GM04504 (cell line): ENCODE measurements at places on chromosomes 11 and 22.
A peak's percentile ranks its signal among the peaks of the same experiment; 100 is the strongest.

DNA sequence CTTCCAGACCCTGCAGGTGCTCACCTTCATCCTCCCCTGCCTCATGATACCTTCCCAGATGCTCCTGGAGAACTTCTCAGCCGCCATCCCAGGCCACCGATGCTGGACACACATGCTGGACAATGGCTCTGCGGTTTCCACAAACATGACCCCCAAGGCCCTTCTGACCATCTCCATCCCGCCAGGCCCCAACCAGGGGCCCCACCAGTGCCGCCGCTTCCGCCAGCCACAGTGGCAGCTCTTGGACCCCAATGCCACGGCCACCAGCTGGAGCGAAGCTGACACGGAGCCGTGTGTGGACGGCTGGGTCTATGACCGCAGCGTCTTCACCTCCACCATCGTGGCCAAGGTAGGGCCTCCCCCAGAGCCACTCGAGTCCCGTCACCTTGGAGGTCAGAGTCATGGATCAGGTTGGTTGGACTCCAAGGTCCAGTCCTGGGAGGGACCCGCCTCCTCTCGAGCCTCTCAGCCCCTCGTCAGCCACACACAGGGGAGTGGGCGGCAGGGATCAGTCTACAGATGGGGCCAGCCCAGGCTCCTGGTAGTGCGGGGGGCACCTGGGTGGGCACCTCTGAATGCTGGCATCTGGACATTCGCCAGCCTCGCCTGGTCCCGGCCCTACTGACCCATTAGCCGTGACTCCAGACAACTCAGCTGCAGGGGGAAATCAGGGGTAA is 34.8 kb upstream of the SLC22A12 start:
- DNase-seq = no peak

GRCh38 chr11:82864268-82864667 is 36.0 kb downstream of the PRCP start:
- peak; percentile 20 for DNase-seq

DNA sequence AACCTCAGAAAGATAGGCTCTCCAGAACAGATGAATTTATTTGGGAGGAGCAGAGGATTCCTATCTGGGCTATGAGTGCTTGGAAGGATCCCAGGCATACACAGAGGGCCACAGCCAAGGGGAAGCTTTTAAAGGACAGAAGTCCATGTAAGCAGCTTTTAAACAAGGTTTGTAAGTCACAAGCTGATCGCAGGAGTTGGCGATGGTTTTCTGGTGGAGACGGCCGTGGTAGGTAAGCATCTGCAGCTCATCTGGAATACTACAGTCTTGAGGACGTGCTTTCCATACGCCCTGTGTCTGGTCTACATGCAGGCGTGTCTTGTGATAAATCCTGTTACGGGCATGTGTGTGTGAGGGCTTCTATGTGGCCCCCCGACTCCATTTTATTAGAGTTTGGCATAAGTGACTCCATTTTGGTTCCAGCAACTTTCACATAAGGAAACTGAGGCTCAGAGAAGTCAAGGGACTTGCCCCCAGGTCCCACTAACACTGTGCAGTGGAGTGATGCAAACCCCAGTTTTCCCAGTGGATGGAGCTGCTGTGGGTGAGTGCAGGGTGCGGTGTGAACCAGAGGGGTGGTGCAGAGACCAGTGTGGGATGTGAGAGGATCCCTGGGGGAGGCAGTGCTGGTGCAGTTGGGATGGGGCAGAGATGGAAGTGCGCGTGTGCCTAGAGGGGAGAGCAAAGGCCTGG is 11.8 kb upstream of the ACY3 start:
- no peak for DNase-seq

GRCh38 chr11:1826552-1827094 is 8.2 kb upstream of the SYT8 start:
- DNase-seq = peak; percentile 17

DNA sequence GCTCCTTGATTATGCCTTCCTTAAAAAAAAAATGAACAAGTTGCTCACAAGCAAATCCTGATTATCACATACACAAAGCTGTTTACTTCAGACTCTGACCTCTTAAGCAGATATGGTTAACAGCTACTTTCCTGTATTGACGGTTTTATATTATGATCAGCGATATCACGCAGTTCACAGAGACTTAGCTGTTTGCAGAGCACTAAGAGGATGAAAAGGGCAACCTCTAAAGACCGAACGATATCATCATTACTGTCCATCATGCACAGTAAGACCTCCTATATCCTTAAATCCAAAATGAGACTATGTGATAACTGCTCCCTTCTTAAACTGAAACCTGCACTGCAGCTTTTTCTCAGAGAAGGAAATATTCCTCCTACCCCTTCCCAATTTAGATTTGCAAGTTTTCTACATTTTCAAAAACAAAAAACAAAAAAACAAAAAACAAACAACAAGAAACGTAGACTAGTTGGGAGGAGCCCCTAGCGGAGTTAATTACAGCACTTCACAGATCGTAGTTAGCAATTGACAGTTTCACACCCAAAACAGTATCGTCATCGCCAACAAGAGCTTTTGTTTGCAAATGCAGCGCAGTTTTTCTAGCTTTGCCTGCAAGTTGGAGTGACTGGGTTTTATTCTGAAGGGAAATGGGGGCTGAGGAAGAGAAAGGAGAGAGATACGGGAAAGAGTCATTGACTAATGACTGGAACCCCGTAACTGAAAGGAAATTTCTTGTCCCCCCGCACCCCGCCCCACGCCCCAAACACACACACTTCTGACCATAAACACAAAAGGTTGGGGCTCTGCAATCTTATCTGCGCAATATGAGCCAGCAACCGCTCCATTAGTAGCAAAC is 1.2 kb downstream of the DDX6 start:
- no peak for DNase-seq

DNA sequence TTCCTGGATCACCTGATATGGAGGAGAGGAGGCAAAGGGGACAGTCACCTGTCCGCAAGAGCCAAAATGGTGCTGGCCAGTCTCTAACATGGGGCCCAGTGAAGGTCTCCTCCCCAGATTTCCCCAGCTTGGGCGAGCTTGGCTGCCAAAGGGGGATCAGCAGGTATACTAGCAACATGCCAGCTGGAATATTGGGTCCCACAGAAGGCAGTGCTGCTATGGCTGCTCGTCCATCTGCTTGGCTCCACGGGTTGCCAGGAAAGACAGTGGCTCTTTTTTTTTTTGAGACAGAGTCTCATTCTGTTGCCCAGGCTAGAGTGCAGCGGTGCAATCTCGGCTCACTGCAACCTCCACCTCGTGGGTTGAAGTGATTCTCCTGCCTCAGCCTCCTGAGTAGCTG is 12.7 kb upstream of the KAT5 start:
- DNase-seq = no peak

DNA sequence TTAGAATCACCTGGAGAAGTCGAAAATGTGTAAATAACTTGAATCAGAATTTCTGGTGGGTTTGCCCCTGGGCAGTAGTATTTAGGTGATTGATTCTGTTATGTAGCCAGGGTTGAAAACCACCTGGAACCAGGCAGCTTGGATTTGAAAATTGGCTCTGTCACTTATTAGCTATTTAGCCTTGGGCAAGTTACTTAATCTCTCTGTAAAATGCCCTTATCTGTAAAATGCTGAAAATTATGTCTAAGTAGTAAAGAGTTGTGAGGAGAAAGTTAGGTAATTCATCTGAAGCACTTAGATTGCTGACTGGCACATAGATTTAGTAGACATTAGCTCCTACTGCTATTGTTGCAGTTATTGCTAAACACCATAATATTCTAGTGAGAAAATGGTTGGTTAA is 49.3 kb downstream of the PPME1 start:
- DNase-seq = no peak

GRCh38 chr11:119794756-119795155 is 65.8 kb upstream of the NECTIN1 start:
- DNase-seq = no peak

DNA sequence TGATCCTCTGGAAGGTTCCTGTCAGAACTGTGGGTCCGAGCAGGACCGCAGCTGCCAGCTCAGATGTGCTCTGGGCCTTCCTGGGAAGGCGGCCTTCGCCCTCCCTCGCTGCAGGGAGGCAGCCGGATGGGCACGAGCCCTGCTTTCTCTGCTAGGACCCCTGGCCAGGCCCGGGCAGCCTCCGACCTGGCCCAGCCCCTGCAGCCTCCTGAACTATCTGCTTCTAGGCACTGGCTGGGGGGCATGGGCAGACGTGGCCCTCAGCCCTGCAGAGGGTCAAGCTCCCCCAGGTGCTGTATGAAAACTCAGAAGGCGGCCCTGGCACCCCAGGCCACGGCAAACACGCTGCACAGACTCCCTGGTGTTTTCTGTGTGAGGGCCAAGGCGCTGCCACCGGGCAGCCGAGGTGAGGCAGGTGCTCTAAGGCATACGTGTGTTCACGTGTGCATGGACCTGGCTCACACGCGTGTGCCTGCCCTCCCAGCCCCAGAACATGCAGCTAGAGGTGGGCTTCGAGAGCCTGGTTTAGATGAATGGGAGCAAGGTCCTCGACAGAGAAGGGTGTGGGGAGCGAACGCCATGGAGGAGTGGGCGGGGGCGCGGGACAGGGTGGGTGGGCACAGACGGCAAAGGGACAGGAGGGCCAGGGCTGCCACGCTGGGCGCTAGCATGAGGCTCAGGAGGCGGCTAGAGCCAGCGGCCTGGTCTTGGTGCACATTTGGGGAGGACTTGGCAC is 4.3 kb downstream of the LRFN4 start:
- DNase-seq = no peak

DNA sequence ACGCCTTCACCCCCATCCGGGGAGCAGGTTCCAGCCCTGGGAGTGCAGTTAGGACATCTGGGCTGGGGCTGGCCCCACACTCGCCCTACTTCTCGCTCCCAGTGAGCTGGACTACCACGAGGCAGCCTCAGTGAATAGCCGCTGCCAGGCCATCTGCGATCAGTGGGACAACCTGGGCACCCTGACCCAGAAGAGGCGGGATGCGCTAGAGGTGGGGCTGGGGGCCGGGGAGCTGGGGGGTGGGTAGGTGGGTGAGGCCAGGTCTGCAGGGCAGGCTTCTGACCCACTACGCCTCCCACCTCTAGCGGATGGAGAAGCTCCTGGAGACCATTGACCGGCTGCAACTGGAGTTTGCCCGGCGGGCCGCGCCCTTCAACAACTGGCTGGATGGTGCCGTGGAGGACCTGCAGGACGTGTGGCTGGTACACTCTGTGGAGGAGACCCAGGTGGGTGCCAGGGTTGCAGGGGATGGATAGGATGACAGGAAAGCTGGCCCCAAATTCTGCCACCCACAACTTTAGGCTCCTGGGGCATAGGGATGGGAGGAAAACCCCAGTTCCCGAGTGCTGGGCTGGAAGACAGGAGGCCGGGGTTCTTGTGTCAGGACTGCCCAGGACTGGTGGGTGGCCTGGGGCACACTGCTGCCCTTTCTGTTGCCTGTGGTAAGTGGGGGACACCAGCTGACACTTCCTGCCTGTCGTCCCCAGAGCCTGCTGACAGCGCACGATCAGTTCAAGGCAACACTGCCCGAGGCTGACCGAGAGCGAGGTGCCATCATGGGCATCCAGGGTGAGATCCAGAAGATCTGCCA is 8.3 kb downstream of the CTSF start:
- no peak for DNase-seq

GRCh38 chr22:50306753-50307749 is at the start of gene PLXNB2:
Gene PLXNB2 (minus strand): TSS chr22:50307646. CDS start chr22:50290584, 17,062 bp downstream.
- DNase-seq = peak; percentile 55

DNA sequence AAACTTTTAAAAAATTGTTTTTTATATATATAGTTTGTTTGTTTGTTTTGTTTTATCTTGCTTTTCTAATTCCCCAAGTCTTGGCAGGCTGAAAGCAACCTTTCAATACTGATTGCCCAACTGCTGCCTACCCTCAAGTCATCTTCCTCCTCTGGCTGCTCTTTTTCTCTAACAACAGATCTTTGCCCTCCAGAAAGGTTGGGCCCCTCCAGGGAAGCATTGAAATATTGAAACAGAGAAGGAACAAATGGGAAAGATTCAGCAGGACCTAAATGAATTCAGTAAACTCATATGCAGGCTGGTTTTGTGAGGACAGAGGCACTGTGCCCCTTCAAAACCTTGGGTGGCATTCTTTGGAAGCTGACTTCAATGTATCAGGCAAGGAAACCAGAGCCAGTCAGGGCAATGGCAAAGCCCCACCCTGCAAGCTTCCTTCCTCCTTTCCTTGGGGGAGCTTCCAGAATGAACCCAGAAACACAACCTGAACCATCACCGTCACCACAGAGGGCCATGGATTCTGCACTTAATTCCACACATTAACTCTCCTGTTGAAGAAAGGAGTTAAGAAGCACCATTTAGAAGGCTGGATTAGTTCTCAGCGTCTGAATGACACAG is 815 bp upstream of the MS4A6A start:
- no peak for DNase-seq

DNA sequence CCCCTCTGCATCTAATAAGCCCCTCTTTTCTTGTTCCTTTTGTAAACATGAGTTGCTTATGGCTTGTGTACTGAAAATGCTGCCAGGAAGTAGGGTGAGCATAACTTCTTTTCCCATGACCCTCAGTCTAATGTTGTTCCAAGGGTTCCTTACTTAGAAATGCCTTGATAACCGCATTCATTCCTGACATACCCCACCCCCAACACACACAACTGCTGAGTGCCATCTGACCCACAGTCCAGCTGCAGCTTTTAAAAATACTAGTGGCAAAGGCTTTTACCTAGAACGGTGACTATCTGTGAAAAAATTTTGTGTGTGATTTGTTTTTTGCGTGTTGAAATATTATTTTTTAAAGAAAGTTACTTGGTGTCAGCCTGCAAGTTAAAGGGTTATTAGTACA is 52.6 kb downstream of the ARHGAP42 start:
- peak; percentile 37 for DNase-seq

DNA sequence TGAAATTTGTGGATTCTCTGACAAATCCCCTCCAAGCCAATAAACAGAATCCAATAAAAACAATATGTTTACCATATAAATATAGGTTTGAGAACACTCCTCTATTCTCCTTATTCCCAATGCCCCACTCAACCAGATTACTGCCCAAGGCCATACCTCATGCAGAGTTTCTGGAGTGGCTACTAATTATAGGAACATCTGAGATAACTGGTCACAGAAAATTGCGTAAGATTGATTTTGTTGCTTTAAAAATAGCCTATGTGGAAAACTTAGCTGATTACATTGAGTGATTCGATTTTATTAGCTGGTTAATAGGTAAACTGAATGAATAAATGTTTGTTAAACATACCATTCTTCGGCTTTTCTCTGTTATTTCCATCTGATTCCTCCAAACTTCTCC is 48.0 kb downstream of the ME3 start:
- DNase-seq = no peak

DNA sequence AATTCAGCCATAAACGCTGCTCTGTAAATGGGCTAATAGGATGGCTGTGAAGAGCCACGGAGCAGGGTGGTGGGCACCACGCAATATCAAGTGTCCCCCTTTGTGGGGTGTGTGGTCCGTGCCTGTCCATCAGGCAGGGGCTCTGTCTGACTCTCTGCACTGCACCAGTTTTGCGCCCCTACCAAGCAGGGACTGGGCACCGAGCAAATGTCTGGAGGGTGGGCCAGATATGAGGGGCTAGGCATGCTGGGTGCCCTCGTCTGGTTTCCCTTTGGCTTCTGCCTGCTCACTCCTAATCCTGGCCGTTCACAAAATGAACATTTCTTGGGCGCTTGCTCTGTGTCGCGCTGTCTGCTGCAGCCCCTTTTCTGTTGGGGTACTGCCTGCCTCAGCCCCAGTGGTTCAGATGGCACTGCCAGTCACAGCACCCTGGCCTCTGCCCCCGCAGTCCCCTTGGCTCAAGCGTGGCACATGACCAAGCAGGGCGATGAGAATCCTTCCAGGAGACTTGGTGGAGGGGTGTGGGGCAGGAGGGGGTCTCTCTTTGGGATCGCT is 37.1 kb upstream of the CELSR1 start:
- no peak for DNase-seq

GRCh38 chr22:23408321-23408720 is 171.8 kb downstream of the IGLL1 start:
- no peak for DNase-seq

- no peak for DNase-seq
These were observed 537.4 kb upstream of the LUZP2 start for GRCh38 chr11:23959462-23959861.
